ENCODE measurements at places on chromosomes 2 and 18. TPM values are rescaled to one million over a fixed set of nuclear protein-coding genes. Genes with fewer than 3 reads are reported as not detected.

GRCh38 chr2:12930391-12930790 is 213.7 kb downstream of the TRIB2 start:
- no peaks in the 10 kb centered on the region for H3K36me3 ChIP-seq
- H3K27ac ChIP-seq = no peak overlapping the region
- H3K27me3 ChIP-seq = no peaks in the 10 kb centered on the region
- no peak overlapping the region for H3K4me3 ChIP-seq

DNA sequence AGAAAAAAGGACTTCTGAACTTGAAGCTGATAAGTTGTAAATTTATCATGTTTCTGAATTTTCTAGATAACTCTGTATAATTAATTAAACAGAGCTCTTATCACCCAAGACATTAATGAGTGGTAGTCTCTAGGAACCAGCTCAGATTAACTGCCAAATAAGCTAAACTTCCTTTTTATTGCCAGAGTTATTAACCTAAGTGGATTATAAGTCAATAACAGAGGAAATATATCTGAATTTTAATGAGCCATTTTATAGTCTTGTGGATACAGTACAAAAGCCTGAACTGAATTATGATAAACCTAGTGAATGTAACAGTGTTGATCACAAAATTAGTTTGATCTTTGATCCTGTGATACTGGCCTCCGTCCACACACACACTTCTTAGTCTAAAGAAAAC is 111.5 kb downstream of the COMMD1 start:
- no peaks in the 10 kb centered on the region for H3K27me3 ChIP-seq
- DNase-seq = no peak
- H3K4me1 ChIP-seq = peaks cover 6% of the 10 kb centered on the region
- H3K4me3 ChIP-seq = no peak overlapping the region

DNA sequence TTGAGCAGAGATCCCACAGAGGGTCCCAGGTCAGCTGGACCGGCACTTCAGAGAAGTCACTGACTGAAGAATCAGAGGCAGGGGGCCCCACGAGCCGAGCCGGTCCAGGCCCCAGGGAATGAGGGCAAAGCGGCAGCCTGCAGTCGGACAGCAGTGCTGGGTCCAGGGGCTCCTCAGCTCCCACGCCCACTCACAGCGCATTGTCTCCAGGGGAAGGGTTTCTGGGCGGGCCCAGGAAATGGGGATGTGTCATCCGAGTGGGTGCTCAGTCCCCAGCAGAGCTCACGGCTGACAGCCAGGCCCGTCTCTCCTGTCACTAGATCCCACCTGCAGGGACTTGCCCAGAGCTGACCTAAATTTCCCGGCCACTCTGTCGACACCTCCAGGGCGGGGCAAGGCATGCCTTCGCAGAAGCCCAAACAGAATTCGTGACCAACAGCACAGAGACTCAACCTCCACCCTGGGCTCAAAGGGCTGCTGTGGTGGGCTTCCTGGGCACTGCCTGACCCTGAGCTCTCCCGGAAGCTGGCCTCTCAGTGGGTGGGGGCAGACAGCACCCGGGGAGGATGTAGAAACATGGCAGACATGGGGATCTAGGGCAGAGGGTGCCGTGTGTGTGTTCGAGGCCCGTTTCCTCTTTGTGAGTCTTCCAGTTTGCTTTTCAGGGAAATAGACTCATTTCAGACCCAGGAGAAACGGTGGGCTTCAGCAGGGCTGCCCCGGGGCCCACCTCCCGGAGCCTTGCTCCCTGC is 42.1 kb upstream of the TAF1B start:
- no peaks in the 10 kb centered on the region for H3K36me3 ChIP-seq
- H3K4me3 ChIP-seq = no peak overlapping the region
- peaks cover 22% of the 10 kb centered on the region for H3K4me1 ChIP-seq
- H3K27me3 ChIP-seq = no peaks in the 10 kb centered on the region
- peak overlapping the region; percentile 60 for H3K27ac ChIP-seq
- no peak for DNase-seq

The POLE4 gene
- total RNA-seq = 16.4 TPM

The PLEKHH2 gene
- 23.3 TPM for total RNA-seq

The SCYGR1 gene
- total RNA-seq = not detected

DNA sequence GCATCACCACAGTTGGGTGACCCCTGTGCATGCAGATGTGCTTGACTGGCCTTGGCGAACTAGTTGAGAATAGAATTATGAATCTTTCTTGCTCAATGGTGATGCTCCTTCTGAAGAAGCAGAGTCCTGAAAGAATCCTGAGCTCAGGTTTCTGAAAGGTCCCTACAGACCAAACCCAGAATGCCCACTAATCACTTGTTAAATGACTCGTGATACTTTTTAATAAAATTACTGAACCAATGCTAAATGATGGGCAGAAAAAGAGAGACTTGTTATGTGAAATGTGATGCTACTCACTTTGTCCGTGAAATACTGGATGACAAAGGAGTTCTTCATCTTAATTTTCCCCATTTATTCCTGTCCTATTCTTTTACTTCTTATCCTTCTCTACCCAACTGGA is 263.5 kb upstream of the LRRTM1 start:
- no peak overlapping the region for H3K4me3 ChIP-seq
- H3K4me1 ChIP-seq = no peaks in the 10 kb centered on the region
- H3K27me3 ChIP-seq = no peaks in the 10 kb centered on the region
- H3K27ac ChIP-seq = no peak overlapping the region

GRCh38 chr2:135179689-135180088 is 127.6 kb downstream of the RAB3GAP1 start:
- no peak for DNase-seq
- no peaks in the 10 kb centered on the region for H3K4me1 ChIP-seq
- H3K4me3 ChIP-seq = no peak overlapping the region

DNA sequence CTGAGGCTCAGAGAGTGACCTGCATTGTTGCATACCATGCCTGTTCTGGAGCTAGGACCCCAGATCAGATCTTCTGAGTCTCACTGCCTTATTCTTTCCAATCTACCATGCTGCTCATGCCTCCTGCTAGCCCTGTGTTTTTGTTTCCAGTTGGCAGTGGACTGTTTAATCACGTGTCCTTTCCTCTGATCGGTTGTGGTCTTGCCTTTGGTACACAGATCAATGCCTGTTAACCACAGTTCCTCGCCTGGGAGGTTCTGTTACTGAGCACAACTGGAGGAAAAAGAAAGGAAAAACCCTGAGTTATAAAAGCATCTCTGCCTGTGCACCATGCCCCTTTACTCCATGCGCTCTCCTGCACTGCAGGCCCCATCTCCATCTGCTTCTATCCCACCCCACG is 329.1 kb downstream of the SETBP1 start:
- no peak for DNase-seq
- H3K4me1 ChIP-seq = peaks cover 15% of the 10 kb centered on the region

The VIL1 gene
- 3.6 TPM for total RNA-seq

DNA sequence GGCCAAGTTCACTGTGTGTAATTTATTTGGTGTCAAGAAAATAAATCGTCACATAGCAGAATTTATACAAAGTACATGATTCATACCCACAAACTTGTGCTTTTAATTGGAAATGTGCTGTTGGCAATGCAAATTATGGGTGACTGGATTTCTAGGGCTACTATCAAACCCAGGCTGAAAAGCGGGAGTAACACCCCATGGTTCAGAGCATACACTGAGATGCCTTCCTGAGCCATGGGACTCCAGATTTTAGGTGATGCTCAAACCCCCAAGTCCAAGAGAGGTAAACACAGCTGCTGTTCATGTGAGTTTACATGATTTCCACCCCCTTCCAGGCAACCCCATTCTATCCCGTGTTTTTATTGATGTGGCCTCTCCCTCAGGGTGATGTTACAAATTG is 565.9 kb upstream of the ID2 start:
- no peaks in the 10 kb centered on the region for H3K36me3 ChIP-seq
- H3K4me1 ChIP-seq = peaks cover 7% of the 10 kb centered on the region
- H3K27ac ChIP-seq = no peak overlapping the region
- no peaks in the 10 kb centered on the region for H3K27me3 ChIP-seq

The PLEK gene
- 16.2 TPM for total RNA-seq

DNA sequence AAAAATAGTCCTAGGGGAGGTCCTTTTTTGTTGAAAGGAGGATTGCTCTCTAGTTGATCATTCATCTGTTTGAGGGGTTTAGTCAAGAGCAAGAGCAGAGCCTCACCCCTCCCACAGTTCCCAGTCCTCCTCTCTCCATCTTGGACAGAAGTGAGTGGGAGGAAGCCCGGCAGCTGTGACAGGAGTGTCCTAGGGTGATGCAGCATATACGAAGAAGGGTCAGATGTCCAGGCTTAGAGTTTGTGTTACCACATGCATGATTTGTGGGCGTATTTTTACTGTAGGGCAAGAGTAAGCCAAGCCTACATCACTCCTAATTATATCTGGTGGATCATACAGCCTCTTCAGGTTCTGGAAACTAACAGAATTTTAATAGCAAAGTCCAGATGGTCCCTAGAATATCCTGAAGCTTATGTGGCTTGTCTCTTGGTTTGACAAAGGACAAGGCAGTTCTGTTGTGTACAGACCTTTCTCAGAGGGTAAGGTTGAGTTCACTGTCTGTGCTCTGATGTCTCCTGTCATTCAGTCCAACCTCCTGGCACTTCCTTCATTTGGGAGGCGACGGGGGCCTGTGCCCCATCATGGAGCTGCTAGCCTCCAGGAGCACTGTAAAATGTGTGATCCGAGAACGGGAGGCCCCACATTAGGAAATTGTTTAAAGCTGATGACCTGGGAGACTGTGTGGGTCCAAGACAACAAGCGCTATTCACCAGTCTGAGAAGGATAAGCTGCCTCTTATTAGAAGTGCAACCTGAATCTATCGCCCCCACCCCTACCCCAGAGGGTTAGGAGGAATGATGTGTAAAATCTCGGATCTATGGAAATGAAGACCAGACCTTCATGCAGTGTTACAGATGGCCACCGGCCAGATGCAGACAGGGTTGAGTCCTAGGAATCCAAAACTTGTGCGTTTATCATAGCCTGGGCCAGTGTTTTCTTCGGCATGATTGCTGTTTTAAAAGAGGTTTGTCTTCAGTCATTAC is 6.9 kb downstream of the CEP68 start:
- H3K4me1 ChIP-seq = peaks cover 62% of the 10 kb centered on the region
- H3K36me3 ChIP-seq = no peaks in the 10 kb centered on the region
- no peak overlapping the region for H3K4me3 ChIP-seq
- no peak for DNase-seq
- H3K27ac ChIP-seq = no peak overlapping the region

DNA sequence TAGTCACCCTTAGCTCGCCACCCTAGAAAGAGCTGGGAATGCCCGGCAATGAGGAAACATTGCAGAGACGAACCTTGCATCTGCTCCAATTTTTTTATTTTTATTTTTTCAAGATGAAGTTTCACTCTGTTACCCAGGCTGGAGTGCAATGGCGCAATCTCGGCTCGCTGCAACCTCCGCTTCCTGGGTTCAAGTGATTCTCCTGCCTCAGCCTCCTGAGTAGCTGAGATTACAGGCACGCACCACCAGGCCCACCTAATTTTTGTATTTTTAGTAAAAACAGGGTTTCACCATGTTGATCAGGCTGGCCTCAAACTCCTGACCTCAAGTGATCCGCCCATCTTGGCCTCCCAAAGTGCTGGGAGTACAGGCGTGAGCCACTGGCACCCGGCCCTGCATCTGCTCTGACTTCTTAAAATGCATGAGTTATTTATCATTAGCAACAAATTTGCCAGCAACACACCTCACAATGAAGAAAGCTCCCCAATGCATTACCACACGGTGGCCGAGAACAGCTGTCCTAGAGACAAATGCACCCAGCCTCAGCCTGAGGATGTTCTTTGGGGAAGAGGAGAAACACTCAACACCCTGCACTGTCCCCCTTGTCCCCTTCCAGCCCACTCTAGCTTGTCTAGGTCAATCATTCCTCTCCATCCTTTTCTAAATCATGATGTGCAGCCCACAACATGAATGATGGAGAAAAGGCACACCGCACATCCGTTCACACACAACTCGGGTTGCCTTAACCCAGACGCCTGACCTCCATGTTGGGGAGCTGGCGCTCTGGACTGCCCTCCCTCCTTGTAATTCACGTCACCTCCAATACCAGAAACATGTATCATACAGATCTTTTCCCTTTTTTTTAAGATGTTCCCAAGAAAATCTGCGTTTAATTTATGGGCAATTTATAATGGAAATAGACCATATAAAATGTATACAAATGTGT is 46.9 kb downstream of the TTC32 start:
- no peak for DNase-seq
- H3K27me3 ChIP-seq = no peaks in the 10 kb centered on the region
- no peak overlapping the region for H3K4me3 ChIP-seq
- H3K4me1 ChIP-seq = peaks cover 21% of the 10 kb centered on the region
- peak overlapping the region; percentile 96 for H3K27ac ChIP-seq

DNA sequence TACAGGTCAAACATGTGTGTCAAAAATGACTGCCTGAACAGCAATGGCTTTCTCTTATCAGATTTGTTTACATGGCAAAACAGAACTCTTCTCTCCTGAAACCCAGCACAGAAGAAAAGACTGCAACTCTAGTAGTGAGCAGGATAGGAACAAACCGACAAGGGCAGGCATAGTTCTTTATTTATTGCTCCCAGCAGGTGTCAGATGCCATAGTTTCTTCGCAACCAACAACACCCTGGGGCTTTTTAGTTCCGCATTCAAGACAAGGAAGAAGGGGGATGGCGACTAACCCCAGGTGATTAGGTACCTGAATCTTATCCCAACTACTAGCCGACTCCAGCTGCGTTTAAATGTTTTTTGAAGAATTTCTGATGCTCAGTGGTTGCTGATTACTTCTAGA is 367.5 kb upstream of the FIGN start:
- DNase-seq = no peak
- H3K36me3 ChIP-seq = no peaks in the 10 kb centered on the region
- H3K4me3 ChIP-seq = no peak overlapping the region
- no peaks in the 10 kb centered on the region for H3K4me1 ChIP-seq
- no peaks in the 10 kb centered on the region for H3K27me3 ChIP-seq

- H3K36me3 ChIP-seq = no peaks in the 10 kb centered on the region
- no peak overlapping the region for H3K27ac ChIP-seq
- H3K4me1 ChIP-seq = peaks cover 8% of the 10 kb centered on the region
- no peak for DNase-seq
- H3K27me3 ChIP-seq = no peaks in the 10 kb centered on the region
- H3K4me3 ChIP-seq = no peak overlapping the region
These were observed 55.7 kb downstream of the TCF7L1 start for GRCh38 chr2:85188852-85189251.

DNA sequence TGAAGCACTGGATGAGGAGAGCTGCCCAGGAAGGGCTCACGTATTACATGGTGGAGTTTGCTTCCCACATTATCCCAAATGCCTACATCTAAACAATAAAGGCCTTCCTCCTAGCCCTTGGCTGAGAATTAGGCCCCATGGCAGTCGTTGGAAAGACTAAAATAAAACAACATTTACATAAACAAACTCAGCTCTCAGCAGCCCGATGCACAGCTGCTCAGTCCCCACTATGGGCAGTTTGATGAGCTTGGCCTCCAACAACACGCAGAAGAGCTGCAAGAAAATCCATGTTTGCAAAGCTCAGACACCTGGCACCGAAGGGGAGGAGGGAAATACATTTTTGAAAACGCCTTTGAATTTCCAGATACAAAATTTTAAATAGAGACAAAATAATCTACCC is 352.4 kb downstream of the EIPR1 start:
- no peaks in the 10 kb centered on the region for H3K4me1 ChIP-seq
- H3K4me3 ChIP-seq = no peak overlapping the region
- no peaks in the 10 kb centered on the region for H3K36me3 ChIP-seq
- H3K27me3 ChIP-seq = no peaks in the 10 kb centered on the region

GRCh38 chr2:200324362-200324761 is 17.9 kb downstream of the SPATS2L start:
- H3K4me3 ChIP-seq = no peak overlapping the region
- H3K4me1 ChIP-seq = peaks cover 40% of the 10 kb centered on the region
- no peak overlapping the region for H3K27ac ChIP-seq
- no peak for DNase-seq

The LYPD6B gene
- total RNA-seq = not detected

The NYAP2 gene
- total RNA-seq = not detected
